ENCODE measurements at places on chromosomes 13 and 19. TPM values are rescaled to one million over a fixed set of nuclear protein-coding genes. Genes with fewer than 3 reads are reported as not detected.

CCDC70 gene
- total RNA-seq = not detected

PIBF1 gene
- total RNA-seq = 32.6 TPM

ADGRL1 gene
- 7.5 TPM for total RNA-seq

KLK13 gene
- total RNA-seq = not detected

FAM216B gene
- total RNA-seq = not detected

ZNF583 gene
- 5.5 TPM for total RNA-seq

ZNF547 gene
- total RNA-seq = 3.9 TPM

NLRP11 gene
- not detected for total RNA-seq

MYH14 gene
- total RNA-seq = 30.6 TPM

CGB8 gene
- 2.3 TPM for total RNA-seq

IL27RA gene
- 0.65 TPM for total RNA-seq

SH3GL1 gene
- total RNA-seq = 78.5 TPM

SLC25A41 gene
- not detected for total RNA-seq

ZNF490 gene
- 9.4 TPM for total RNA-seq

IGFL2 gene
- total RNA-seq = not detected

PRTN3 gene
- total RNA-seq = not detected

RPS19 gene
- 1,032 TPM for total RNA-seq

TSKS gene
- 6.7 TPM for total RNA-seq

ADM5 gene
- total RNA-seq = 1.2 TPM

ACP5 gene
- total RNA-seq = 0.79 TPM

METTL21C gene
- not detected for total RNA-seq

CLEC17A gene
- total RNA-seq = not detected

KANK3 gene
- total RNA-seq = 1.2 TPM

ZNF66 gene
- 6.7 TPM for total RNA-seq

CGB5 gene
- total RNA-seq = not detected

CHST8 gene
- total RNA-seq = under 0.01 TPM

OSCAR gene
- 0.39 TPM for total RNA-seq

BEST2 gene
- not detected for total RNA-seq
